ENCODE measurements at places on chromosomes 12 and 14. TPM values are rescaled to one million over a fixed set of nuclear protein-coding genes. Genes with fewer than 3 reads are reported as not detected.

Gene CAMKK2
- 20.1 TPM for total RNA-seq

Gene CD27
- 0.17 TPM for total RNA-seq

Gene IL25
- total RNA-seq: not detected

Gene CACNA2D4
- 1.5 TPM for total RNA-seq

Gene SIRT4
- 1.9 TPM for total RNA-seq

Measured in smooth muscle cell of trachea (primary cell).